ENCODE measurements at places on chromosomes 13 and 19.

- DNase-seq: no peak
Observed at GRCh38 chr13:31866099-31866498, 126.8 kb downstream of the RXFP2 start.

DNA sequence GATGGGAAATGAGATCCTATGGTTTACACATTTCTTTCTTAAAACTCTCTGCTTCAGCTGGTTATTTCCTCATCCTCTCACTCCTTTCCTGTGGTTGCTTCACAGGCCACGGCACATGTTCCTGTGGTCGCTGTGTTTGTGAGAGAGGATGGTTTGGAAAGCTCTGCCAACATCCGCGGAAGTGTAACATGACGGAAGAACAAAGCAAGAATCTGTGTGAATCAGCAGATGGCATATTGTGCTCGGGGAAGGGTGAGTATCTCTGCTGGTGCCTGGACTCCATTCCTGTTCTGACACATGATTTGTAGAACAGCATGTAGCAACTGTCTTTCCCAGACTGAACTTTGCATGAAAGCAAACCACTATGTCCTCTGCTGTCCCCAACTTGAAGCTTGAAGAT, 254.2 kb downstream of the ITGBL1 start:
- peak; percentile 92 for DNase-seq

GRCh38 chr19:45215391-45216191, 29.6 kb downstream of the EXOC3L2 start:
- no peak for DNase-seq

- peak; percentile 69 for DNase-seq
Observed at GRCh38 chr19:6047741-6048251, 62.5 kb downstream of the RFX2 start.

GRCh38 chr13:62583466-62583865, 1167.8 kb upstream of the PCDH20 start:
- DNase-seq: no peak

- no peak for DNase-seq
Observed at GRCh38 chr19:18750295-18750970, 40.7 kb downstream of the COMP start.

Measured in adipocyte (in vitro differentiated cells).